MM.1S (cell line): ENCODE measurements at places on chromosomes 3 and 15.

DNA sequence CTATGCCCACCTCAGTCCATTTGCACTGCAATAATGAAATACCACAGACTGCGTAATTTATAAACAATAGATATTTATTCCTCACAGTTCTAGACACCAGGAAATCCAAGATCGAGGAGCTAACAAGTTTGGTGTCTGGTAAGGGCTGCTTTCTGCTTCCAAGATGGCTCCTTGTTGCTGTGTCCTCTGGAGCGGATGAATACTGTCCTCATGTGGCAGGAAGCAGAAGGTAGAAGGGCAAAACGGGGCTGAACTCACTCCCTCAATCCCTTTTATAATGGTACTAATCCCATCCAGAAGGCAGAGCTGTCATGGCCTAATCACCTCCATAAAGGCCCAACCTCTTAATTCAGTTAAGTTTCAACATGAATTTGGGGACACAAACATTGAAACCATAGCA, 75.3 kb downstream of the P2RY1 start:
- H3K4me1 ChIP-seq, result no peaks in the 10 kb centered on the region
- no peaks in the 10 kb centered on the region for H3K36me3 ChIP-seq
- no peak overlapping the region for H3K4me3 ChIP-seq

DNA sequence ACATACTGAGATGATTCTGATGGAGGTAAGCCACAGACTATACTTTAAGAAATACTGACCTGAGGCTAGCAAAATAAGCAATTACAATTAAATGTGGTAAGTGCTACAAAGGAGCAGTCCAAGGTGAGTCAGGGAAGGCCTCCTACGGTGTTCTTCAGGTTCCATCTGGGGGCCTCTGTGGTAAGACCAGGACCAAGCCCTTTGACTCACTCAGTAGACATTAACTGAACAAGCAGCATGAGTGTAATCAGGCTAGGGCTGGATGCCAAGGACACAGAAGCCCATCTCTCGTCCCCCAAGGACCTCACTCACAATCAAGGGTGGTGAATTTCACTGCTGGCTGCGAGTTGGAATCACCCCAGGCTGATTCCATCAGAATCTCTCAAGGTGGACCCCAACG, 37.3 kb downstream of the DZIP1L start:
- H3K4me3 ChIP-seq, result no peak overlapping the region
- H3K36me3 ChIP-seq, result no peaks in the 10 kb centered on the region
- H3K27me3 ChIP-seq, result peaks cover 20% of the 10 kb centered on the region; the same call in 1 of the 2 replicates
- DNase-seq, result no peak
- H3K27ac ChIP-seq, result no peak overlapping the region
- H3K4me1 ChIP-seq, result peaks cover 17% of the 10 kb centered on the region

DNA sequence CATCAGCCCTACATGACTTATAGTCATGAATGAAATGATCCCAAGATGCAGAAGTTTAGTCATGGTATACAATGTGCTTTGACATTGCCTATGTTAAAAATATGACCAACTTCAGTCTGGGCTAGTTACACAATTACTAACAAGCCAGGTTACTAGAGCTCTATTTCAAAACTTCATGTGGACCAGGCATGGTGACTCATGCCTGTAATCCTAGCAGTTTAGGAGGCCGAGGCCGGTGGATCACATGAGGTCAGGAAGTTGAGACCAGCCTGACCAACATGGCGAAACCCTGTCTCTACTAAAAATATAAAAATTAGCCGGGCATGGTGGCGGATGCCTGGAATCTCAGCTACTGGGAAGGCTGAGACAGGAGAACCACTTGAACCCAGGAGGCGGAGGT, 613.0 kb downstream of the CADM2 start:
- no peaks in the 10 kb centered on the region for H3K4me1 ChIP-seq
- no peaks in the 10 kb centered on the region for H3K27me3 ChIP-seq
- no peak overlapping the region for H3K27ac ChIP-seq
- no peak for DNase-seq
- H3K4me3 ChIP-seq, result no peak overlapping the region
- H3K36me3 ChIP-seq, result no peaks in the 10 kb centered on the region

DNA sequence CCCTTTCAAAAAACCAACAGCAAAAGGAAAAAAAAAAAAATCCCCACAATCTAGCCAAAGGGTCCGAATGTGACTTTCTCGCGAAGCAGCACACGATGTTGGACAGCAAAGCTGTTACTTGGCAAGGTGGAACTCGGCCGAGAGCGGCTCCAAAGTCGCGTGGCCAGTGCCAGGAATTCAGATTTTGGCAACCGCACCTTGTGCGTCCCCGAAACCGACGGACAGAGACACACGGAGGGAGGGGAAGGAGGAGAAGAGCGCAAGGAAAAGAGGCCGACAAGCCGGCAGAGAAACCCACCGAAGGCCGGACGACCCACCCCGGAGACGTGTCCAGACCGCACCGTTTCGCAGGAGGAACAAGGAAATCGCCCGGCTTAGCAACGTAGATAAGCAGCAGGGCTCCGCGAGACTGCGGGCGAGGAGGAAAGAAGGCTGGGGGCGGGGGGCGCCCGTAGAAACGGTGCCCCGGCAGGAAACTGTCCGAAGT, 517.3 kb downstream of the MECOM start:
- H3K36me3 ChIP-seq, result no peaks in the 10 kb centered on the region
- peaks cover 3% of the 10 kb centered on the region; the same call in 1 of the 2 replicates for H3K4me1 ChIP-seq
- no peak for DNase-seq
- no peak overlapping the region for H3K27ac ChIP-seq
- no peak overlapping the region for H3K4me3 ChIP-seq

GRCh38 chr3:126157083-126157768, 23.2 kb downstream of the ALDH1L1 start:
- H3K36me3 ChIP-seq, result no peaks in the 10 kb centered on the region
- H3K4me3 ChIP-seq, result no peak overlapping the region
- H3K4me1 ChIP-seq, result no peaks in the 10 kb centered on the region
- DNase-seq, result no peak
- no peak overlapping the region for H3K27ac ChIP-seq

DNA sequence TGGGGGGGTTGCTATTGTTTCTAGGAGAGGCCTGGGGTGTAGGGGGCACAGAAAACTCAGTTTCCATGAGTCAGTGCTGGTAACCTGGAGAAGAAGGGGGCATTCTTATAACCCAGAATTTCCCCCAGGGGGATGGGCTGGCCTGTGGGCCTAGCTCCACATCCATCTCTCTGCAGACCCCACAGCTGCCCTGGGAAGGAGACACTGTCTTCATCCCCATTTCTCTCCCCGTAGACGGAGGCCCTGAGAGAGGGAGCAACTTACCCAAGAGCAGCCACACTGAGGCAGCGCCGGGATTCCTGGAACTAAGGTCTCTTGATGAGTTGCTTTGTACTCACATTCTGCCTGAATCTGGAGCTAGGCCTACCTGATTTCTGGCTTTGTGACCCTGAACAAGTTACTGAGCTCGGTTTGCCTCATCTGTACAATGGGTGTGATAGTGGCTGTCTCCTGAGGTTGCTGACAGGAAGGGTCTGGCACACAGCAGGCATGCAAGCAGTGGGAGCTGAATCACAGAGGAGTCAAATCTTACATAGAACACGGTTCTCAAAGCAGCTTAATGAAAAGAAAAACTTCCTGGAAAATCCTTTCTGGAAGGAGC, 55.0 kb upstream of the LCTL start:
- H3K4me1 ChIP-seq, result no peaks in the 10 kb centered on the region
- H3K27me3 ChIP-seq, result no peaks in the 10 kb centered on the region; the same call in 1 of the 2 replicates
- H3K4me3 ChIP-seq, result no peak overlapping the region

DNA sequence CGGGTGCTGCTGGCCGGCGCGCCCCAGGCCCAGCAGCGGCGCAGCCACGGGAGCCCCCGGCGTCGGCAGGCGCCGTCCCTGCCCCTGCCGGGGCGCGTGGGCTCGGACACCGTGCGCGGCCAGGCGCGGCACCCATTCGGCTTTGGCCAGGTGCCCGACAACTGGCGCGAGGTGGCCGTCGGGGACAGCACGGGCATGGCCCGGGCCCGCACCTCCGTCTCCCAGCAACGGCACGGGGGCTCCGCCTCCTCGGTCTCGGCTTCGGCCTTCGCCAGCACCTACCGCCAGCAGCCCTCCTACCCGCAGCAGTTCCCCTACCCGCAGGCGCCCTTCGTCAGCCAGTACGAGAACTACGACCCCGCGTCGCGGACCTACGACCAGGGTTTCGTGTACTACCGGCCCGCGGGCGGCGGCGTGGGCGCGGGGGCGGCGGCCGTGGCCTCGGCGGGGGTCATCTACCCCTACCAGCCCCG, 777 bp downstream of the LOXL1 start:
- H3K4me1 ChIP-seq, result no peaks in the 10 kb centered on the region
- H3K36me3 ChIP-seq, result no peaks in the 10 kb centered on the region
- no peak overlapping the region for H3K27ac ChIP-seq
- peaks cover 37% of the 10 kb centered on the region for H3K27me3 ChIP-seq
- no peak for DNase-seq
- H3K4me3 ChIP-seq, result no peak overlapping the region

GRCh38 chr3:143328451-143328850, 208.9 kb downstream of the CHST2 start:
- H3K36me3 ChIP-seq, result no peaks in the 10 kb centered on the region
- no peaks in the 10 kb centered on the region for H3K27me3 ChIP-seq
- no peak for DNase-seq
- H3K27ac ChIP-seq, result no peak overlapping the region

GRCh38 chr3:42871592-42872196, 4.0 kb downstream of the CYP8B1 start:
- H3K27ac ChIP-seq, result no peak overlapping the region
- no peak overlapping the region for H3K4me3 ChIP-seq
- H3K27me3 ChIP-seq, result no peaks in the 10 kb centered on the region
- DNase-seq, result no peak
- H3K4me1 ChIP-seq, result no peaks in the 10 kb centered on the region
- no peaks in the 10 kb centered on the region for H3K36me3 ChIP-seq

- H3K36me3 ChIP-seq, result no peaks in the 10 kb centered on the region
- no peak overlapping the region for H3K27ac ChIP-seq
- 0 out of 2 replicates have a peak, but pooled peaks cover 3% of the 10 kb centered on the region for H3K4me1 ChIP-seq
- peaks cover 22% of the 10 kb centered on the region for H3K27me3 ChIP-seq
- DNase-seq, result peak; percentile 74
- H3K4me3 ChIP-seq, result peak overlapping the region; percentile 55
Measured at GRCh38 chr3:46892285-46893145, 15.0 kb downstream of the PTH1R start.

GRCh38 chr3:192064959-192065358, 604.0 kb downstream of the PYDC2 start:
- no peak overlapping the region for H3K27ac ChIP-seq
- H3K27me3 ChIP-seq, result no peaks in the 10 kb centered on the region
- peaks cover 26% of the 10 kb centered on the region for H3K4me1 ChIP-seq
- H3K4me3 ChIP-seq, result no peak overlapping the region
- H3K36me3 ChIP-seq, result no peaks in the 10 kb centered on the region

- DNase-seq, result no peak
- no peak overlapping the region for H3K27ac ChIP-seq
- no peaks in the 10 kb centered on the region for H3K4me1 ChIP-seq
- H3K36me3 ChIP-seq, result no peaks in the 10 kb centered on the region
Measured at GRCh38 chr15:69891070-69891536, 206.6 kb downstream of the TLE3 start.

GRCh38 chr3:18667552-18667951, 242.4 kb upstream of the SATB1 start:
- H3K36me3 ChIP-seq, result no peaks in the 10 kb centered on the region
- no peak overlapping the region for H3K4me3 ChIP-seq
- H3K27me3 ChIP-seq, result no peaks in the 10 kb centered on the region
- no peak overlapping the region for H3K27ac ChIP-seq
- DNase-seq, result no peak
- peaks cover 4% of the 10 kb centered on the region; the same call in 1 of the 2 replicates for H3K4me1 ChIP-seq
